ENCODE measurements at places on chromosomes 5 and 9.

GRCh38 chr5:171706736-171707441 is 78.7 kb upstream of the SMIM23 start:
- no peak for DNase-seq

DNA sequence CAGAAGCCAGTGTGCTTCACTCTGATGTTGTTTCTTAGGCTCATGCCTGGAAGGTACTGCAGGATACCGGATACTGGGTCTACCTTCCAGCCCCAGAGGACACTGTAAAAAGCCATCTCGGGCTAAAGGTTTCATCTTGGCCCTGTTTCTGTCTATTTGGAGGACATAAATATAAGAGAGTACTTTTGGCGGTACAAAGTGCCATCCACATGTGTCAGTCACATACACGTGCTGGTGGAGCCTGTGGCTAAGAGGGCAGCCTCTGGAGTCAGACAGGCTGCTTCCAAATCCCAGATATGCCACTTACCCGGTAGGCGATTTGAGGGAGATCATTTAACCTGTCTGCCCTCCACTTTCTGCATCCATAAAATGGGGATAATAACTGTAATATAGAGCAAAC is 160.4 kb downstream of the NR3C1 start:
- DNase-seq: no peak

- DNase-seq: no peak
Measured at GRCh38 chr9:125626187-125626586, 80.8 kb downstream of the MAPKAP1 start.

DNA sequence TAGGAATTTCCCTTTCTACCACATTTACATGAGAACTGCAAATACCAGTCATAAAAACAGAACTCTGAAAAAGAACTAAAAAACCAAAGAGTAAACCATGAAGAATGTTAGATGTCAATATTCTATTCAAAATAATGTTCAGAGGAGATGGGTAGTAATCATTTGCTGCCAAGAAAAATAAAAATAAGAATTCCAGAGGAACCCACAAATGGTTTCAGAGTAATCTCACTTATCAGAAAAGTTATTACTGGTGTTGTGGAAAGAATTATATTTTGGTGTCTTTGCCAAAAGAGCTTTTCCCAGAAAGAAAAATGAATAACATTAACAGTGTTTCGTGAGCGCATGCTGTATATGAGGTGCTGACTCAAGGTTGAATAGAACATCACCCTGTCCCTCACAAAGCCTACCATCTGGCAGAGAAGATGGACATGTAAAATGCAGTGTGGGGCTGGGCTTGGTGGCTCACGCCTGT is 35.6 kb downstream of the GPR21 start:
- DNase-seq: no peak

DNA sequence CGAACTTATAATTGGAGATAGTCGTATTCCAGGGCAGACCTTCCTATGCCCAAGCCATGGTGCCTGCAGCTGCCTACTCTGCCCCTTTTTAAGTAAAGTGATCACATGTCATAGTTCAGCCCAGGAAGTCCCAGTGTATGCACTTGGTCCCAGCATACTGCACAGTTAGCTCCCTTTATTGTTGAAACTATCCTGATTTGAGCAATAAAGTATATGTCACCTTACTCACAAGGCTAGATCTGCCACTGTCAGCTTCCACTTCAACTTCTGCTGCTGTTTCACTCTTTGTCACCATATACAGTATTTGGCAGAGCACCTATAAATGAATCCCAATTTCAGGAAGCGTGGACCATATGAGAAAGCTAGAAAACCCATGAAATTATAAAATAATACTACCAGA is 103.8 kb upstream of the PTGER4 start:
- DNase-seq: no peak

DNA sequence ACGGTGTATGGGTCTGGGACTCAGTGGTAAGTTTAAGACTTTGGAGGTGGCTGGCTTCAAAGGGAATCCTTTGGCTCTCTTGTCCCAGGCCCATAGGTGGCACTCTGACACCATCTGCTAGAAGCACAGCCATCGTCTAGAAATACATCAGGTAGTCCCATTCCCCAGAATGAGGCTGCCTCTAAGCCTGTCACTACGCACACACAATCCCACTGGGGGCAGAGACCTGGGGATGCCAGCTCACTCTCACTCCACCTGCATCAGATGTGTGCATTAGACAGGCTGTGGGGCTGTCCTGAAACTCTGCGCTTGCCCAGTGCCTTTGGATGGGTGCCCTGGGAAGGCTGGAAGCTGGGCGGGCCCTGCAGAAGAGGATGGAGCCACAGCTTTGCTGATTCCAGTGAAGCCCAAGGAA is 127.5 kb upstream of the PANK3 start:
- peak; percentile 57 for DNase-seq
